ENCODE measurements at places on chromosomes 3 and 15. TPM values are rescaled to one million over a fixed set of nuclear protein-coding genes. Genes with fewer than 3 reads are reported as not detected.

Gene COL8A1
- total RNA-seq: not detected

Gene SYNM
- total RNA-seq: 2.7 TPM

Gene PRKCD
- total RNA-seq: 27.3 TPM

Gene GXYLT2
- total RNA-seq: not detected

Gene ERC2
- not detected for total RNA-seq

Gene HTR3E
- total RNA-seq: not detected

Gene WDR93
- total RNA-seq: not detected

Gene MKRN3
- 0.86 TPM for total RNA-seq

Gene GPR176
- not detected for total RNA-seq

Gene CLSTN2
- not detected for total RNA-seq

Gene SMCO1
- total RNA-seq: not detected

Gene TERC
- 6.0 TPM for total RNA-seq

Gene CEMIP
- 0.42 TPM for total RNA-seq

Gene C3orf85
- total RNA-seq: not detected

Gene C3orf20
- 0.12 TPM for total RNA-seq

Gene CPB1
- total RNA-seq: not detected

Gene ZNF662
- total RNA-seq: 1.4 TPM

- no peak overlapping the region for H3K27ac ChIP-seq
- peaks cover 34% of the 10 kb centered on the region for H3K27me3 ChIP-seq
- no peak overlapping the region for H3K4me3 ChIP-seq
- H3K36me3 ChIP-seq: no peaks in the 10 kb centered on the region
- DNase-seq: no peak
Observed at GRCh38 chr15:78216276-78217104, 17.9 kb downstream of the ACSBG1 start.

- H3K4me3 ChIP-seq: no peak overlapping the region
- H3K4me1 ChIP-seq: peaks cover 3% of the 10 kb centered on the region
- H3K36me3 ChIP-seq: no peaks in the 10 kb centered on the region
- no peak for DNase-seq
- no peaks in the 10 kb centered on the region for H3K27me3 ChIP-seq
Observed at GRCh38 chr3:18580268-18580667, 155.1 kb upstream of the SATB1 start.

DNA sequence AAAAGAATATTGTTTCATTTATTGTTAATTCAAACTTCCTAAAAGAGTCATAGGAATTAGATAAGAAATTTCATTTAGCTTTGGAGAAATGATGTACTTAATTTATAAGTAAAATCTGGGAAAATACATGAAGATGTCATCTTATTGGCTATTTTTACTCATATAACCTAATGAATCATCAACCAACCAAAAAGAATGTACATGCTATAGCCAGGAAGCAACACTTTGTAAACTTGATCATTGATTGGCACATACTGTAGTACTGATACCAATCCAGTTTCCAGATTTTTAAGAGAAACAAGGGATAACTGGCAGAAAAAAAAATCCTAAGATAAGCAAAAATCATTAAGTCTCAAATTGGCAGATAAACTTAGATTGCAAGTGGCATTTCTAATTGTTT lies 207.9 kb upstream of the CDIN1 start:
- no peaks in the 10 kb centered on the region for H3K27me3 ChIP-seq
- no peak for DNase-seq
- H3K4me1 ChIP-seq: no peaks in the 10 kb centered on the region
- no peak overlapping the region for H3K4me3 ChIP-seq

GRCh38 chr3:176159796-176160195 lies 1037.5 kb downstream of the TBL1XR1 start:
- no peaks in the 10 kb centered on the region for H3K36me3 ChIP-seq
- no peaks in the 10 kb centered on the region for H3K4me1 ChIP-seq
- no peak overlapping the region for H3K27ac ChIP-seq

DNA sequence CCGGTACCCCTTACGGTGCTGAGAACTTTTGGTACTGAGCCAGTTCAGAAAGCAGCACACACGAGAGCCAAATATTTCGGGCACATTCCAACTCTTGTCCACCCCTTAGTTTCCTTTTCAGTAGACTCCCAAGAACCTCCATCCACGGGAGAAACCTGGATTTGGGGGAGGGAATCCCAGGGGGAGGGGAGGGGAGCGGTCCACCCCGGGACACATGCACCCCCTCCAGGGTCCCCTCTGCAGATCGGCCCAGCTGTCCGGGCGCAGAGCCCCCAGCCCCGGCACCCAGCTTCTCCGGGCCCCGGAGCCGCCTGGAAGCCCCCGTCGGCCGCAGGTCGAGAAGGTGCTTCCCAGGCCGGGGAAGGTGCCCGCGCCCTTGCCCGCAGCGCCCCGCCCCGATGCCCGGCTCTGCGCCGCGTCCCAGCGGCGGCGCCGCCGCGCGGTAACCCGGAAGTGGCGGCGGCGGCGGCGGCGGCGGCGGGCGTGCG lies 455 bp upstream of the ABHD17C start:
- no peaks in the 10 kb centered on the region for H3K36me3 ChIP-seq
- peak; percentile 12 for DNase-seq
- peak overlapping the region; percentile 72 for H3K27ac ChIP-seq
- no peaks in the 10 kb centered on the region for H3K27me3 ChIP-seq
- H3K4me3 ChIP-seq: peak overlapping the region; percentile 93

DNA sequence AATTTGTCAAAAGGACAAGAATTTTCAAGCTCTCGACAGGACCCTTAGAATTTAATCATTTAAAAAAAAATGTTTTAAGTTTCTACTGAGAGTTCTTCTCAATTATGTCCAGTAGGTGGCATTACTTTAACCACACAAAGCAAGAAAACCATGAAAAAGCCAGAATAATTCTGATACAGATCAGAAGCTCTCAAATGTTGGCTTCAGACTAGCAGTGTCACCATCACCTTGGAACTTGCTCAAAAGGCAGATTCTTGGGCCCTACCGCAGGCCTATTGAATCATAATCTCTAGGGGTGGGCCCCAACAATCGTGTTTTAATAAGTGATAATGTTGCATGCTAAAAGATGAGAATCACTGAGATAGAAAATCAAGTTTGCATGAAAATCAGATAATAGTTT lies 99.5 kb upstream of the KCNMB2 start:
- no peak overlapping the region for H3K4me3 ChIP-seq
- no peaks in the 10 kb centered on the region for H3K36me3 ChIP-seq
- H3K4me1 ChIP-seq: no peaks in the 10 kb centered on the region

GRCh38 chr3:69671082-69671952 lies 67.9 kb upstream of the MITF start:
- no peaks in the 10 kb centered on the region for H3K36me3 ChIP-seq
- H3K4me1 ChIP-seq: no peaks in the 10 kb centered on the region
- H3K27ac ChIP-seq: no peak overlapping the region
- H3K4me3 ChIP-seq: no peak overlapping the region

- DNase-seq: no peak
- peak overlapping the region; percentile 99 for H3K27ac ChIP-seq
- H3K4me1 ChIP-seq: peaks cover 45% of the 10 kb centered on the region
- peaks cover 8% of the 10 kb centered on the region for H3K36me3 ChIP-seq
- H3K4me3 ChIP-seq: no peak overlapping the region
Observed at GRCh38 chr15:69457304-69458280, 5.0 kb downstream of the RPLP1 start.

- no peak for DNase-seq
- H3K36me3 ChIP-seq: no peaks in the 10 kb centered on the region
- H3K4me1 ChIP-seq: no peaks in the 10 kb centered on the region
- H3K4me3 ChIP-seq: no peak overlapping the region
Observed at GRCh38 chr3:168671091-168671490, 575.4 kb upstream of the GOLIM4 start.

- DNase-seq: no peak
- H3K27ac ChIP-seq: no peak overlapping the region
- H3K4me3 ChIP-seq: no peak overlapping the region
- peaks cover 6% of the 10 kb centered on the region for H3K4me1 ChIP-seq
- H3K36me3 ChIP-seq: no peaks in the 10 kb centered on the region
- H3K27me3 ChIP-seq: peaks cover 6% of the 10 kb centered on the region
Observed at GRCh38 chr15:63405683-63406390, 24.2 kb upstream of the CA12 start.

GRCh38 chr3:165194511-165195240 lies 1.5 kb downstream of the SLITRK3 start:
- peaks cover 15% of the 10 kb centered on the region for H3K4me1 ChIP-seq
- peak overlapping the region; percentile 25 for H3K4me3 ChIP-seq
- H3K36me3 ChIP-seq: peaks cover 2% of the 10 kb centered on the region
- no peak for DNase-seq
- no peak overlapping the region for H3K27ac ChIP-seq

GRCh38 chr3:127690106-127690505 lies 17.4 kb downstream of the ABTB1 start:
- H3K27ac ChIP-seq: no peak overlapping the region
- H3K27me3 ChIP-seq: peaks cover 6% of the 10 kb centered on the region
- peaks cover 4% of the 10 kb centered on the region for H3K4me1 ChIP-seq

- H3K4me1 ChIP-seq: no peaks in the 10 kb centered on the region
- peaks cover 13% of the 10 kb centered on the region for H3K27me3 ChIP-seq
Observed at GRCh38 chr15:89628806-89629715, 26.2 kb downstream of the KIF7 start.

- peaks cover 33% of the 10 kb centered on the region for H3K27me3 ChIP-seq
- H3K4me1 ChIP-seq: peaks cover 3% of the 10 kb centered on the region
- DNase-seq: no peak
- peaks cover 2% of the 10 kb centered on the region for H3K36me3 ChIP-seq
Observed at GRCh38 chr15:62730825-62731224, 311.7 kb upstream of the TPM1 start.

- DNase-seq: no peak
- H3K36me3 ChIP-seq: no peaks in the 10 kb centered on the region
- no peak overlapping the region for H3K4me3 ChIP-seq
Observed at GRCh38 chr15:83993591-83993990, 242.0 kb upstream of the GOLGA6L4 start.

DNA sequence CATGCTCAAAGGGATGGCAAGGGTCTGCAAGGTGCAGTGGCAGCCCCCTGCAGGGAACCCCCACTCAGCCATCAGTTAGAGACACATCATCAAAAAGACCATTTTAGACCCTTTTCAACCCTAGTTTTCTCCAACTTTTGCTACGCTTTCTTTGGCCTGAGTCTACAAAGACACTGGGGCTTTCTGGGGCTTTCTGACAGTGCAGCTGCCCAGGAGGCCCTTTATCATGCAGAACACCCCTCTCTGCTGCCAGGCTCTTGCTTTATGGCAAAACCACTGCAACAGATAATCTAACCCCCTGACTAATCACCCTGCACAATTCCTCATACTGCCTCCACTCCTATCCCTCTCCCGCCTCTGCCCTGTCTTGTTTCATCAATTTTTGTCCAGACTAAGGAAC lies 2.4 kb downstream of the NMNAT3 start:
- H3K4me3 ChIP-seq: no peak overlapping the region
- H3K27me3 ChIP-seq: peaks cover 9% of the 10 kb centered on the region
- H3K27ac ChIP-seq: no peak overlapping the region
- peaks cover 10% of the 10 kb centered on the region for H3K4me1 ChIP-seq

DNA sequence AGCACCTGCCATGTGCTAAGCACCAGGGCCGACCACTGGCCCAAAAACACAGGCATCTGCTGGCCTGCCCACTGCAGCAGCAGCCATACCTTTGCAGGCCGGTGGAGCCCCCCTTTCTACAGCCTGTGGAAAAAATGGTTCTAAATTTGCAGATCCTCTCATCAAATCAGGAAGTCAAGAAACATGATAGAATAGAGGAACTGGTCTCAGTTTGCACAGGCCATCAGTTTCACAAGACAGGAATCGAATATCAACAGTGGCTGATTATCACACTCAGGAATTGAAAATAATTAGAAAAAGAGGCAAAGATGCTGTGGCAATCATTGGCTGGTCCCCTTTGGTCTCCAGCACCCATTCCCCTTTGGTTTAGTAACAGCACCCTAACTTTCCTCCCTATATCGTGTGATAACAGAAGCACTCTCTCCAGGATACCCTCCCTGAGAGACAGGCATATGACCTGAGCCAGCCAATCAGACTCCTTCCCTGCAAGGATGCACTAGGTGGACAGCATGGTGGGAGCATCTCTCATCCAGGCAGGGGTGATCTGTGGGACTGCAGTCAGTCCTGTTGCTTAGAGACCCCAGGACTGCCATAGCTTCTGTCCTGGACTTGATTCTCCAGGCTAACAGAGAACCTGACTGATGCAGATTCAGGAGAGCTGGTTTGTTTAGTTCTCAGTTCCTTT lies 3.5 kb upstream of the PAK6 start:
- no peak for DNase-seq
- no peak overlapping the region for H3K4me3 ChIP-seq
- H3K27me3 ChIP-seq: peaks cover 23% of the 10 kb centered on the region
- peaks cover 6% of the 10 kb centered on the region for H3K36me3 ChIP-seq
- no peak overlapping the region for H3K27ac ChIP-seq

DNA sequence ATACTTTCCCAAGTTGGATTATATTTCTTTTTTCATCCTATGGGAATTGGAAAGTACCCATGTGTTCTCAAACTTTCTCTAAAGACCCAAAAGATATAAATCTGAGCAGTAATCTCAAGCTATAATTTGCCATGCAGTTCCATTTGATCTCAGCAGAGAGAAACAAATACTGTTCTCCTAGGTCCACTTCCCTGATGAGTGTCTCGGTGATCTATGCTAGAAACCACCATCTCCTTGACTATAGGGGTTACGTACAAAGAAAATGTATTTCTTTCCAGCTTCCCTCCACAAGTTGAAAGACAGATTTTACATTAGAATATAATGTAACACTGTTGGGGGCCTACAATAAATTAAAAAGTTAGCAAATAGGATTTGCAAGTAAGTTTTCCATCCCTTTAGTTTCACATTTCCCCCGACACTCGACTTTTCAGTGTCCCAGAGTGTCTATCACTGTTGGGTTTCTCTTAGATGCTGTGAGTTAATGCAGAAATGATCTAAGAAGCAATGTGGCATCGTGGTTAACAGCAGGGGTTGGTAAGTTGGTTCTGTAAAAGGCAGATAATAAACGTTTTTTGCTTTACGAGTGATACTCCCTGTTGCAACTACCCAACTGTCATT lies 465.1 kb upstream of the CFAP20DC start:
- DNase-seq: no peak
- peaks cover 9% of the 10 kb centered on the region for H3K27me3 ChIP-seq
- no peak overlapping the region for H3K27ac ChIP-seq
- H3K4me1 ChIP-seq: no peaks in the 10 kb centered on the region

DNA sequence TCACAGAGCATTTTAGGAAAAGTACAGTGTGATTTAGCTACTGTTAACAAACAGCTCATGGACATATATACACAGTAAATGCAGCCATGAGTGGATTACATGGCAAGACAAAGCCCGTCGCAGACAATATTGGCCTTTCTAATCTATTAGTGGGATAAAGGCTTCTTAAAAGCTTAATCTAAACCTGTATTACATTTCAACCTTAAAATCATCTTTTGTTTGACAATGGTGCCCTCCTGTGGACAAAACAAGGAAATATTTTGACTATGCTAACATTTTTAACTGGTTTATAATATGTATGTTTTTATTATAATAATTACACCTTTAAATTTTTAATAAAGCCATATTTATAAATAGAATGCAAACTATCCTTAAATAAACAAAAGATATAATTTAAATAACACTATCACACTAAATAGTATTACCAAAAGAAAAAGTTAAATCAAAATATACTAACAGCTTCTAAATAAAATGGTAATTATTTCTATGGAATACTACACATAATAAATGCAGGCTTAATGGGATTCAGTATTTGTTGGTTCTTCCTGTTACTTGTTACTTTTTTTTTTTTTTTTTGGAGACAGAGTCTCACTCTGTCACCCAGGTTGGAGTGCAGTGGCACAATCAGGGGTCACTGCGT lies 38.6 kb downstream of the TAFA4 start:
- H3K4me1 ChIP-seq: peaks cover 8% of the 10 kb centered on the region
- no peak for DNase-seq
- no peak overlapping the region for H3K4me3 ChIP-seq
- H3K36me3 ChIP-seq: peaks cover 3% of the 10 kb centered on the region
- H3K27me3 ChIP-seq: peaks cover 41% of the 10 kb centered on the region

GRCh38 chr3:157116017-157116416 lies 43.9 kb downstream of the CCNL1 start:
- H3K4me1 ChIP-seq: peaks cover 10% of the 10 kb centered on the region
- DNase-seq: no peak
- H3K27ac ChIP-seq: no peak overlapping the region
- no peak overlapping the region for H3K4me3 ChIP-seq
- peaks cover 6% of the 10 kb centered on the region for H3K27me3 ChIP-seq
- no peaks in the 10 kb centered on the region for H3K36me3 ChIP-seq
